ENCODE measurements at places on chromosomes 13 and 19. TPM values are rescaled to one million over a fixed set of nuclear protein-coding genes. Genes with fewer than 3 reads are reported as not detected.

DNA sequence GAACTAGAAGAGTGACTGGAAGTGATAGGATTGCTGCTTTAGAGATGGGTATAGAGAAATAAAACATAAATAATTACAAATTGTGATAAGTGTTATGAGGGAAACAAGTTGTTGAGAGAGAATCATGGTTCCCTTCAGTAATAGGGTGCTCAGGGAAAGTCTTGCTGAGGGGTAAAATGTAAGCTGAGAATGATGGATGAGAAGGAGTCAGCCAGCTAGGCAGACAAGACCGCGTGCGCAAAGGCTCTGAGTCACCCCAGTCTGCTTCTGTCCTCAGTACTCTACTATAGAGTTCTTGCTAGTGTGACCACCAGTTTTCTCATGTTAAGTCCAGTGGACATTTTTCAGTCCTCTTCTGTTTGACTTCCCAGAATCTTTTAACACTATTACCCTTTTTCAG lies 39.5 kb downstream of the PCCA start:
- no peak overlapping the region for H3K4me3 ChIP-seq
- H3K27me3 ChIP-seq: no peaks in the 10 kb centered on the region
- H3K36me3 ChIP-seq: no peaks in the 10 kb centered on the region
- no peak overlapping the region for H3K27ac ChIP-seq

DNA sequence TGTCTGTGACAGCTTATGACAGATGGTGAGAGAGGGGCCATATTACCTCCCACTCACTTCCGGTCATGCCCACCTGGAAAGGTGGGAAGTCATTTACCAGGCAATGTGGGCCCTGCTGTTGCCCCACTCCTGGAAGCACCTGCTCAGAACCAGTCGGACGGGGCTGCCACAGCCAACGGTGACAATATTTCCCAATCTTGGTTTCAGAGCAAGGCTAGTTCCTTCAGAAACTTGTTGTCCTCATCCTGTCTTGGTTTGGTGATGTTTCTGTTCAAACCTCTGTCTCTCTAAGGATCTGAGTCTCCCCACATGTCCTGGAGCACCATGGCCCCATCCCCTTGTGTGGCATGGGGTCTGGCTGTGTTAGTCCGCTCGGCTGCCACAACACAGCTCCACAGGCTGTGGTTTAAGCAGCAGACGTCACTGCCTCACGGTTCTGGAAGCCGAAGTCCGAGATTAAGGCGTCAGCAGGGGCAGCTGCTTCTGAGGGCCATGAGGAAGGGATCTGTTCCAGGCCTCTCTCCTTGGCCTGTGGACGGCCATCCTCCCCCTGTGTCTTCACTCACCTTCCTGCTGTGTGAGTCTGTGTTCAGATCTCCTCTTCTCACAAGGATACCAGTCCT lies 31.5 kb upstream of the SLC15A1 start:
- no peaks in the 10 kb centered on the region for H3K36me3 ChIP-seq
- no peak for DNase-seq
- no peak overlapping the region for H3K4me3 ChIP-seq
- H3K27ac ChIP-seq: no peak overlapping the region

KANK2 gene
- total RNA-seq: 278 TPM

ZBTB32 gene
- total RNA-seq: not detected

POU2F2 gene
- total RNA-seq: 1.5 TPM

DNA sequence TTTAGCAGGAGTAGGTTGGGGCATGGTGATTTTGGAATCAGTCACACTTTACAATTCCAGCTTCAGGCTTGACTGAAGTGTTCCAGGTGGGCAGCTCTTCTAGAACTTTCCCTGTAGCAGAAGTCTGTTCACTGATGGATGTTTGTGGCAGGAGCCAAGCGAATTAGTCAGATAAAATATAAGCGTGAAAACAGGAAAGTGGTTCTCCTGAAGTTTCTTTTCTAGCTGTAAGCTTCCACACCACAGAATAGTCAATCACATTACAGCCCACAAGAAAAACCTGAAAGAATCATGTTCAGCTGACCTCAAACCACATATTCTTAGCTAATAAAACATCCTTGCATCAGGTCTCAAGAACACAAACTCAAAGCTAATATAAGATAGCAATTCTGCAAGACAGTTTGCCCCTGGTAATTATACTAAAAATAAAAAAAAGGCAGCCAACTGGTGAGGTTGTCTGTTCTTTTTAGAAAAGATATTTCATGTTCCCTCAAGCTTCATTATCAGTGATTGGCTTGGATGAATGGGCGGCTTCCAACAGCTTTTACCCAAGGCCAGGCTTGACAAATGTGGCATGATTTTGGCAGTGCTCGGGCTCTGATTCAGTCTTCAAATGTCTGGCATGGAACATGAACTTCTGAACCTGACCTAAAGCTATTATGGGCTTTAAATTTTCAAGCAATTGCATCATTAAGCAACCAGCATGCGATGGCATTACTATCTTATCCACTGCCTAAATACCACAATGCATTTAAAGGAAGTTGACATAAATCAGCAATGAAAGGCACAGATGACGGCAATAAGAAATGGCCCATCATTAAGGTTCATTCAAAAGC lies 136.8 kb downstream of the DCLK1 start:
- peak; percentile 88 for DNase-seq
- no peaks in the 10 kb centered on the region for H3K36me3 ChIP-seq
- no peaks in the 10 kb centered on the region for H3K27me3 ChIP-seq
- peak overlapping the region; percentile 78 for H3K27ac ChIP-seq

- H3K36me3 ChIP-seq: no peaks in the 10 kb centered on the region
- no peaks in the 10 kb centered on the region for H3K27me3 ChIP-seq
- DNase-seq: peak; percentile 83
- peaks cover 27% of the 10 kb centered on the region for H3K4me1 ChIP-seq
These were observed 1.3 kb downstream of the RFX2 start for GRCh38 chr19:6108721-6109633.

DNA sequence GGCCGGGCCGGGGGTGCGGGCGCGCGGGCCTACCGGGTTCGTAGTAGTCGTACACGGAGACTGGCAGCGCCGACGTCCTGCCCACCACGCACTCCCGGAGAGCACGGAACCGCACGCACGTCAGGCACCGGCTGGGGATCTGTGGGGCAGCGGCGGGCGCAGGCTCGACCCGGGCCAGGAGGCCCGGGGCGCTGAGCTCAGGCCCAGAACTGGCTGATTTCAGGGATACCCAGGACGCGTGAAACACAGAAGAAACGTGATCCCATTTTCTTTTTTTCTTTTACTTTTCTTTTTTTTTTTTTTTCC lies 9.0 kb downstream of the F2RL3 start:
- peak; percentile 51 for DNase-seq
- H3K4me1 ChIP-seq: no peaks in the 10 kb centered on the region
- no peaks in the 10 kb centered on the region for H3K27me3 ChIP-seq
- no peaks in the 10 kb centered on the region for H3K36me3 ChIP-seq

- no peak overlapping the region for H3K4me3 ChIP-seq
- DNase-seq: no peak
- H3K36me3 ChIP-seq: no peaks in the 10 kb centered on the region
- no peak overlapping the region for H3K27ac ChIP-seq
These were observed 5.1 kb downstream of the MCF2L start for GRCh38 chr13:112974125-112974524.

- peak overlapping the region; percentile 100 for H3K27ac ChIP-seq
- H3K4me1 ChIP-seq: peaks cover 63% of the 10 kb centered on the region
- H3K27me3 ChIP-seq: no peaks in the 10 kb centered on the region
- 0 out of 2 replicates have a peak, but pooled peaks cover under 1% of the 10 kb centered on the region for H3K36me3 ChIP-seq
These were observed 66.3 kb downstream of the RASA3 start for GRCh38 chr13:114065926-114066774.

FOXO1 gene
- total RNA-seq: 1.1 TPM

C19orf18 gene
- 0.25 TPM for total RNA-seq

DNA sequence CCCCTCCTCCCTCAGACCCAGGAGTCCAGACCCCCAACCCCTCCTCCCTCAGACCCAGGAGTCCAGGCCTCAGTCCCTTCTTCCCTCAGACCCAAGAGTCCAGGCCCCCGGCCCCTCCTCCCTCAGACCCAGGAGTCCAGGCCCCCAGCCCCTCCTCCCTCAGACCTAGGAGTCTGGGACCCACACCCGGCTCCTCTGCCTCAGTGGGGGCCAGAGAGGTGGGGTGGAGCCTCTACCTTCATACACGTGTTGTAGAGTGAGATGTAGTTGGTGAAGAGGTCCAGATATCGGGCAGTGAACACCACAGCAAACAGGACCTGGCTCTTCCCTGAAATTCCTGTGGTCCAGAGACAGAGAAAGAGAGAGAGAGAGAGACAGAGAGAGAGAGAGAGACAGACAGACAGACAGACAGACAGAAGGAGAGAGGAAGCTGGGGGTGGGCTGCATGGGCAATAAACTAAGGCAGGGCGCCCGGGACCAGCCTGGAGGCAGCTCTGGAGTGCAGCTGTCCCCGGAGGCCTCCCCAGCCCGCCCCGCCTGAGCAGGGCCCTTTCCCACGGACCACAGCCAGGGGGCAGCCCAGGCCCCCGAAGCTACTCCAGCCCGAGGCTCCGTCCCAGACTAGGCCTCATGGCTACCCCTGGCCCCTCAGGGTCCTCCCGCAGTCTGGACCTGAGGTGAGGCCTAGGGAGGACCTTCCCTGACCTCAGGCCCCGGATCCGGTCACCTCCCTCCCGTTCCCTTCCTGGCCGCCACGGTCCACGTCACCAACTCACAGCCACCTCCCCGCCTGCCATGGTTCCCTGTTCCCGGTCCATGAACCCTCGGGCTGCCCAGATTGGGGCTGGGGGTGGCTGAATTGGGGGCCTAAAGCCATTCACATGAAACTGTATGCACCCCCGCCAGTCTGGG lies 907 bp downstream of the KDELR1 start:
- DNase-seq: peak; percentile 84
- peaks cover 3% of the 10 kb centered on the region for H3K27me3 ChIP-seq
- H3K4me3 ChIP-seq: peak overlapping the region; percentile 91
- H3K36me3 ChIP-seq: peaks cover 29% of the 10 kb centered on the region
- peak overlapping the region; percentile 90 for H3K27ac ChIP-seq

DNA sequence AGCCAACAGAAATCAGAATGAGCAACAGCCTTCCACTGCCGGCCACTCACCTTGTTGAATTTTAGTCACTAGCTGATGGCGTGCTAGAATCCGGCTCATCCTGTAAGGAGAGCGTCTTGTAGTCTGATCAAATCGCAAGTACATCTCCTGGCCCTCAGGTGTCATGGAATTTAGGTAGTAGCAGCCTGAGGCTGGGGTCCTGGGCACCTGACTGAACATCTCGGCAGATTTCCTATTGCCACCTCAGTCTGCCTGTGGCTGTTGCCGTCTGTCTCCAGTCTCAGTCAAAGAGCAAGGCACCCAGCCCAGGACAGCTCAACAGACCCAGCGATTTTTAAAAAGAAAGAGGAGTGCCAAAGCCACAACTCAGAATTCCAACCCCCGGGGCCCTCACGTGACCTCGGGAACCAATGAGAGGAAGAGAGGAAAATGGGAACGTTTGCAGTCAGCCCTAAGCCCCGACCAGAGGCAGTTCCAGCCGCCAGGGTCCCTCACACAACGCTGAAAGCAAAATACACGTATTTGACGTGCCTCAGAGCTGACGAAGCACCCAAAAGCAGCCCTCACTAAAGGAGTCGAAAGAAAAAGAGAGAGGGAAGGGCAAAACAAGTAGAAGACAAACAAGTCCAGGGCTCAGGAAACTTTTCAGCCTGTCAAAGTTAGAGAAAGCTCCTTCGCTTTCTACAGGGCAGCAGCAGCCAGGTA lies at the start of gene STARD13:
TSS of gene STARD13 (minus strand) at position 336 of the 705 bp plus-strand sequence. CDS start at position 219, 117 bp downstream.
- DNase-seq: peak; percentile 99
- peak within 1 kb of the TSS; percentile 95 for H3K27ac ChIP-seq
- peaks cover 35% of the 10 kb centered on the region for H3K4me1 ChIP-seq
- H3K4me3 ChIP-seq: peak within 1 kb of the TSS; percentile 98
- H3K36me3 ChIP-seq: no peaks in the 10 kb centered on the region
- H3K27me3 ChIP-seq: no peaks in the 10 kb centered on the region

KLK14 gene
- total RNA-seq: not detected

PGLYRP2 gene
- not detected for total RNA-seq

DNA sequence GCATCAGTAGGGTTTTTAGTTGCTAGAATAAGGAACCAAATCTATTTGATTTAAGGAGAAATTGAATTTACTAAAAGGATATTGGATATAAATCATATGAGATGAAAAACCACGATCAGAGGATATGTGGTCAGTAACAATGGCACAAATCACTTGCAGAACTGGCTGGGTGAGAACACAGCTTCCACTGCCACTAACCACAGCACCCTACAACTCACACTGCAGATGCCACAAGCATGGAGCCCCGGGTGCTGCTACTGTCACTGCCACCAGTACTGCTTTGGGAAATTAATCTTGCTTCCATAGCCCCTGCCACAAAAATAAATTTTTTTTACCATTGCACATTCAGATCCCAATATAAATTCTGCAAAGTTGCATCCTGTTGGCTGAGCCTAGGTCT lies 40.6 kb upstream of the KLF12 start:
- H3K36me3 ChIP-seq: no peaks in the 10 kb centered on the region
- no peak for DNase-seq
- H3K27ac ChIP-seq: no peak overlapping the region

GRCh38 chr13:66896933-66897332 lies 333.2 kb downstream of the PCDH9 start:
- no peak for DNase-seq
- no peaks in the 10 kb centered on the region for H3K36me3 ChIP-seq
- no peak overlapping the region for H3K27ac ChIP-seq
- H3K4me1 ChIP-seq: no peaks in the 10 kb centered on the region
- H3K27me3 ChIP-seq: no peaks in the 10 kb centered on the region

PIN1 gene
- total RNA-seq: 95.4 TPM

DNA sequence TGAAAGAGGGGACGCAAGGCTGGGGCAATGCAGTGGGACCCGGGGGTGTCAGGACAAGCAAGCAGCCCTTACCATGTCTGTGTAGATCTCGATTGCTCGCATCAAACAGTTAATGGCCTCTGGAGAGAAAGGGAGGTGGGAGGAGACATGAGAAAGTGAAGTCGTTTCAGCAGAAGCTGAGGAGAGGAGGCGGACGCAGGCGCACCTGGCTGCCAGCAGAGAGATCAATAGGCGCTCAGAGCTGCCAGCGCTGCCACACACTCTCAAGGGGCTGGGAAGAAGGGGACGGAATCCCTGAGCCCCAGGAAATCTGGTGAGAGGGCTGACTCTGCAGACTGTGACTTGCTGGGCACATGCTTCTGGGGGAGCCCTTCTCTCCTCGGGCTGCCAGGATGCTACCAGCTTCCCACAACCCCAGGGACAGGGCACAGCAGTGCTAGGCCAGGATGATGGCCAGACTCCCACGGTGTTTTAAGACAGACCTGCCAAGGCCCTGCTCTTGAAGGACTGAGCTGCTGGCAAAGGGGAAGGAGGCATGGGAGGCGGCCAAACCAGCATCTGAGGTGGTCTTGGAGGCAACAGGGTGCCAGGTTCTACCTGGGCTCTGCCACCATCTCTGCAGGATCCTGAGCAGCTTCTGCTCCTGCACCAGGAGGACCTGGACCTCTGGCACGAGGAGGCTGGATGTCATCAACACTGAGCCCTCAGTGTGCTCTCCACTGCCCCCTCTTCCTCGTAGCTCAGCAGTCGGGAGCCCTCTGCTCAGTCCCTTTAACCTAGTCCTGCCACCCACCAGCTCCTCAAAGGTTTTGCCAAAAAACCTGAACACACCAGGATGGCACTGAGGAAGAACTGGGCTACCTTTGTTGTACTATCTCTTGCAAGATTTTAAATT lies 11.7 kb upstream of the KPTN start:
- H3K4me3 ChIP-seq: no peak overlapping the region
- H3K27ac ChIP-seq: no peak overlapping the region
- no peak for DNase-seq
- no peaks in the 10 kb centered on the region for H3K27me3 ChIP-seq
- peaks cover 5% of the 10 kb centered on the region for H3K36me3 ChIP-seq

- peak overlapping the region; percentile 77 for H3K27ac ChIP-seq
- H3K27me3 ChIP-seq: no peaks in the 10 kb centered on the region
- peak; percentile 18 for DNase-seq
- H3K36me3 ChIP-seq: no peaks in the 10 kb centered on the region
- H3K4me3 ChIP-seq: no peak overlapping the region
- H3K4me1 ChIP-seq: peaks cover 19% of the 10 kb centered on the region
These were observed 10.1 kb downstream of the ZNF714 start for GRCh38 chr19:21092109-21092508.

ZNF560 gene
- total RNA-seq: 0.25 TPM

- no peaks in the 10 kb centered on the region for H3K27me3 ChIP-seq
- no peak overlapping the region for H3K27ac ChIP-seq
These were observed 19.6 kb upstream of the NCCRP1 start for GRCh38 chr19:39177110-39177699.
